ENCODE measurements at places on chromosomes 2 and 18.
A peak's percentile ranks its signal among the peaks of the same experiment; 100 is the strongest.

DNA sequence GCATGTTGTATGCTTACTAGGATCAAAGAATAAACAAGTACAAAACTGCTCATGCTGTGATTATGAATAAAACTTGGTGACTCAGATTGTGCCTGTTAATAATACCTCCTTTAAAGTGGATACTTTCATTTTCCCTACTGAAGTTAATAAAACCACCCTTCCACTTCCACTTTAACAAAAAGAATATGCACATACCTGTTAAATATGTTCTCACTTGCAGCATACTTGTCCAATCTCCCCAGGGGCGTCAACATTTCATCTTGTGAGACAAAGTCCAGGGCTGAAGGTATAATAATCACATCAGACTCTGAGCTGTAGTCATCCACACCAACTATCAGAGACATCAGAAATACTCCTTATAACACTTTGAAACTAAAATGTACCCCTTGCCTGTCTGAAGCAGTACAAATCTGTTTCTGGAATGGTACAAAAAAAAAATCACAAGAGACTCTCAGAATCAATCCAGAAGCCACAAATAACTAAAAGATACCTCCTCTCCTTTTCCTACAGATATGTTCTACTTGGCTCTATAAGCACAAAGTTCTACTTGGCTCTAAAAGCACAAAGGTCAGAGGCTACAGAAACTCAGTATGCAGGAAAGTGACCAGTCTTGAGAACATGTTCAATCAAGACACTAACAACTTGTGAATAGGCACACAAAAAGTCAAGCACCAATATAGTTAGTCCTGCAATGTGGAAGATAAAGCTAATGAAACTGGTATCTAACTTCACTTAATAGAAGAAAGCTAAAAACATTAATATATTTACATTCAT lies 19.3 kb downstream of the PPP4R1 start:
- no peak for DNase-seq

DNA sequence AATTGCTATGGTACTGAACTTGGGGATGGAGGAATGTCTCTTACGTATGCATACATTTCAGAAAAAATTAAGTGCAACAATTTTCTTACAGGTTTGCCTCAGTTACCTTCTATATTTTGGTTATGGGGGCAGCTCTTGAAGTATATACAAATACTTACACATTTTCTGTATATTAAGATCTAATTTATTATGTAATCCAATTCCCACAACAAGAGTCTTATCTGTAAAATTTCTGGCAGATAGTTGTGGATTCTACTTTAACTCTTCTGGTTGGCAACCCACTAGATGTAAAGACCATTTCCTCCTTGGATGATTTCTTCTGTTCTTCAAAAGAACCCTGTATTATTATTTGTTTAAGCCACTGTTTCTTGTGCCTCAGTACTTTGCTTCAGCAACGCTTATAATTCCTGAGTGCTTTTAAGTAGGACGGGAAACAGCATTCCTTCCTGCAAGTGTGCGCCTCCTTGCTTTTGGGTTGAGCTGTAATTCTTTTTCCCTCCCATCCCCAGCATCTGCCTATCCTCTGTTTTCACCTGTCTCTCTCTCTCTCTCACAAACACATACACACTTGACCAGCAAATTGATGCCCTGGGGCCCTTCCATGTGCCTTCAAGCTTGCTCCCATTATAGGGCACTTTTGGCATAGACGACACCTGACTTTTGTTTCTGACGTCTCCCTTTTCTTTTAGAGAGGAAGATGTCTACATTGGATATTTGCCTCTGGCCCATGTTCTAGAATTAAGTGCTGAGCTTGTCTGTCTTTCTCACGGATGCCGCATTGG lies 61.4 kb downstream of the ACSL3 start:
- DNase-seq, result no peak

GRCh38 chr2:105732955-105733607 lies 11.6 kb upstream of the NCK2 start:
- DNase-seq, result no peak

GRCh38 chr18:48098538-48098937 lies 168.1 kb upstream of the SMAD2 start:
- DNase-seq, result no peak

- DNase-seq, result peak; percentile 62
Measured at GRCh38 chr2:54720563-54720962, 2.9 kb upstream of the EML6 start.

GRCh38 chr18:24862201-24862816 lies 401.9 kb downstream of the HRH4 start:
- no peak for DNase-seq

DNA sequence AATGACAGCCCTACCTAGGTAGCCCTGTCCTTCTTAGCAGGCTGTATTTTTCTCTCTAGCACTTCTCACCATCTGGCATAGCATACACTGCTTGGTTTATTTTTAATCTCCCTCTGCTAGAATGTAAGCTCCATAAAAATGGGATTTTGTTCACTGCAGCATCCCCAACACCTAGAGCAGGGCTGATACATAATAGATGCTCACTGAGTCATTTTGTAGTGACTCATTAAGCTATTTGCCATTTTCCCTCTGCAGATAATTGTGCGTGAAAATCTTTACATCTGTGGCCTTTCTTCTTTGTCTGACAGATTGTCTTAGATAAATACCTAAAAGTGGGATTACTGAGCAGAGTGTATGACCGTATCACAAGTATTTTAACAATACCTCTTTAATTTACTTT lies 82.5 kb downstream of the CERS6 start:
- no peak for DNase-seq

DNA sequence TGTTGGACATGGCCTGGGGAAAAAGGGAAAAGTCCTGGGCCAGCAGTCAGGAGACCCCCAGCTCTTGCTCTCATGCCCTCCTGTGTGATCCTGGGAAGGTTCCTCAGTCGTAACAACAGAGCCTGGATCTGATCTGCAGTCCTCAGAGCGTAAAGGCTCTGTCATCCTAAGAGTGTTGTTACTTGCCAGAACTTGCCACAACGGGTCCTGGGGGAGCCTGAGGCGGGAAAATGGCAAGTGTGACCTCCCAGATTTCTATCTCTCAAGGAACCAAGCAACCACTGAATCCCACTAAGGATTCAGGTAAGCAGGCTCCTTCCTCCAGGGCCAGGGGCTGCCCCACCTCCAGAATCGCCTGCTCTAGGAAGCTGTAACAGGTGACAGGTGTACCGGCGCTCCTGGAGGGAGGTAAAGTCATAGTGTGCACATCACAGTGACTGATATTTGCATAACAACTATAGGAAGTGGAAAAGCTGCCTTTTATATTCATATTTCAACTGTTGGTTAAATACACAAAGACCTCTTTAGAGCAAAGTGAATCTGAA lies 18.4 kb downstream of the HS1BP3 start:
- no peak for DNase-seq

DNA sequence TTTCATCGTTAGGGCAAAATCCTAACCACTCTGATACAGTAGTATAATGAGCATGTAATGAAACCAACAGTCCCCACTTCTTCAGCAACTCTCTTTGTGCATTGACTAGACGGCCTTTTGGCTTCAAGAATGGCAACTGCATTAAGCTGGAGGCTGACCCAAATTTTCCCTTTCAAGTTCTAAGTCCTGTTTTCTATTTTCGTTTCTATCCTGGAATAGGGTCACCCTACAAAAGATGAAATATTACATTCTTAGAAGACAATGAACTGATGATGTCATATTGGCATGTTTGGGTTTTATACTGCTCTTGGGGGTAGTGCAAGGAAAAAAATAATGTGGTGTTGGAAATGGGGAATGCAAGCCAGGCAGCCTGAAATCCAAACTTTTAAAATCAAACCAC lies 254.4 kb downstream of the ETAA1 start:
- DNase-seq, result no peak

GRCh38 chr2:113138428-113139322 lies 11.3 kb downstream of the IL1RN start:
- DNase-seq, result peak; percentile 70

DNA sequence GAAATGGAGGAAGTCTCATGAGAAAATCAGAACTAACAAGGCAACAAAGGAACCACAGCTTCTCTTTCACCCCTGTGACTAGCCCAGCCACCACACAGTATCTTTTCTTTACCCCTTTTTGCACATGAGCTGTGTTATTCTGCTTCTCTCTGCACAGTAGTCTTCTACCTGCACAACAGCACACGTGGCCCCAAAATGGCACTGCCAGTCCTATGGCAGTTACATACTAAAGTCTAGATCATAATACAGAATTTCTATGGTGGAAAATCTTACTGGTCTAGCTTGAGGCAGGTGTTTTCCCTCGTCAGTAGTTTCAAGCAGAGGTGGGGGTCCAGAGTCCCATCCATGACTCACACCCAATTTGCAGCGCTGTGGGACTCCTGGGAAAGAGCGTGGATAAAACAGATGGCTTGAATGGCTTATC lies 177.7 kb downstream of the DIS3L2 start:
- no peak for DNase-seq

GRCh38 chr2:136135921-136136906 lies 18.3 kb upstream of the CXCR4 start:
- DNase-seq, result no peak

DNA sequence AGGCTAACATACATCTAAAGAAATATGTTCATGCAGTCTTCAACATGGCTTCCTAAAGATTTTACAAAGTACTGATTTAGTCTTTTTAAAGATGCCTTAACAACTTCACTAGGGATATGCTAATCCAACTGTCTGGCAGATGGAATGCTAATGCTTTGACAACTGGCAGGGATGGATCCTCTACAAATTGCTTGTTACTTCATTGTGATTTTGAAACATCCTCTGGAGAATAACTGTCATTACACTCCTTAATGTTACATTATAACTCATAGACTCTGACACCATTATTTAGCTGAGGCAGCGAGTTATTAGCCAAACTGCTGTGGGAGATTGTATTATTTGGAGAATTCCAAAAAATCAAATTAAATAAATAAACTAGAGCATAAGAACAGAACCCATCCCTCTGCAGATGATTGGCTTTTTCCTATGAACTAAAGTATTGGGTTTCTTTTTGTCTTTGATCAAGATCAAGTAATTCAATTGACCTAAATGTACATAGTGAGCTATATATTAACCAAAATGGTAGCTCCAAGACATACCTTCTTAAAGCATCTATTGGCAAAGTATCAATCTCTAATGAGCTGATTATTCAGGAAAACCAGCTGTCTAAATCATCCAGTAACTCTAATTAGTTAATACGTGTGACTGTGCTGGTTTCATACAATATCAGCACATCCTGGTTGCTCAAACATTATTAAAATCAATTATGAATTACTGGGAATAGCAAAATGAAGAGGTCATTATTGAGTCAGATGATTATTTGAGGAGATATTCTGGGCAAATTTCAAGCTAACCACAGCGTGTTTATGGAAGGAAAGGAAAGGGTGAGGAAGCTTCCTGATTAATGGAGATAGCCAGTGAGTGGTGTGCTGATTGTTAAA lies 321.3 kb upstream of the TFPI start:
- DNase-seq, result no peak

DNA sequence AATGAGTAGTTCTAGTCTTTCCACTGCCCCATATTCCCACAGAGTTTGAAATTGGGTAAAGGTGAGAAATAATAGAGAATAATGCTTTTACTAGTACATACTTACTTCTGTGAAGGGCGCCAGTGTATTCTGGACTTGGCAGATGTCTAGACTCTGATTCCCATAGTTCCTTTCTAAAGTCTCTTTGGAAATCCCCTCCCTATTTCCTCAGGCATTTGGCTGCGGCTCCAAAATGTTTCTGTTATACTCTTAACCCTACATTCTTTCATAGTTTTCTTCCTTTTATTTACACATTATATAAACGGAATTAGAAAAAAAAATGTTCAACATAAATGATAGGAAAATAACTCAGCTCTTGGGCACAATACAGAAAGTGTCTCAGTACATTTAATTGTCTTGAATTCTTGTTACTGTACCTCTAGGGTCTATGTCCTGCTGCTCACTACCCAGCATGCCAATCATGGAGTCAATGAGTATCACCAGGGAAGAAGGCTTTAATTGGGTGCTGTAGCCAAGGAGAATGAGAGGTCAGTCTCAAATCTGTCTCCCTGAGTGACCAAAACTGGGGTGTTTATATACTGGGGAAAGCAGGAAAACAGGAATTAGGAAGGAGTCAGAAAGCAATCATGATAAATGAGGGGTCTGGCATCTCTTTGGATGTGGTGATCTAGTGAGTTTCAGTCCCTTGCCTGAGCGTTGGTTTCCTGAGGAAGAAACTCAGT lies 147.8 kb upstream of the MMADHC start:
- DNase-seq, result no peak

GRCh38 chr2:240556553-240557100 lies 1.2 kb downstream of the ANKMY1 start:
- peak; percentile 43 for DNase-seq

DNA sequence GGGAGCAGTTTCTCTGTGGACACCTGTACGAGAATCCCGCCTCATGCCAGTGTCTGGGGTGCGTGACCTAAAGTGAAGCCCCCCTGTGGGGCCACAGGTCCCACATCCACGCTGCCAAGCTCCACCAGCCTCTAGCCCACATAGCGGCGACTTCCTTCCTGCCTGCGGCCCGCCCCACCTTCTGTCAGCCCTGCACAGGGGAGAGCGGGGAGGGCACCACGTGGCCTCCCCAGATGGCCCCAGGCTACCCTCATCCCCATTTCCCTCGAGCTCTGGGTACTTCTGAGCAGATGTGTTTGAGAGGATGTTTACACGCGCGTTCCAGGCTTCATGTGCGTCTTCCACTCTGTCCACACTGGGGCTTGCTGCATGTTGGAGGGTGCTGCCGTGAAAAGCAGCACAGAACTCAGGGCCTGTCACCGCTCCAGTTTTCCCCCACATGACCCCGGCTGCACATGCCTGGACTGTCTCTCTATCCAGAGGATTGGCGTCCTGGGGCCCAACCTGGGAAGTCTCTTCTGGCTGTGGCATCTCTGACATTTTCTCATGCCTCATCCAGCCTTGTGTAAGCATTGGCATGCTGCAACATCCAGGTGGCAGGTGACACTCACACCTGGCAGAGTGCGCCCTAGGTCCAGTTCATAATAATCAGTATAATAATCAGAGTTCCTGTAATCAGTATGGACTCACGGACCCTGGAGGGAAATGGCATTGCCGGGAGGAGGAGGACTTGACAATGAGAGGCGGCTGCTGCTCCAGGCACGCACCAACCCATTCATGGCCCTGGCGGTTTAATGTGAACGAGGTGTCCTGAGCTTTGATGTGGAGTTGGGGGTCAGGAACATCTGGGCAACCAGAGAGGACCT lies 146.3 kb upstream of the TWIST2 start:
- no peak for DNase-seq

GRCh38 chr2:62320657-62321357 lies 124.9 kb downstream of the B3GNT2 start:
- DNase-seq, result no peak

- DNase-seq, result no peak
Measured at GRCh38 chr2:132747046-132747445, 77.0 kb upstream of the LYPD1 start.

DNA sequence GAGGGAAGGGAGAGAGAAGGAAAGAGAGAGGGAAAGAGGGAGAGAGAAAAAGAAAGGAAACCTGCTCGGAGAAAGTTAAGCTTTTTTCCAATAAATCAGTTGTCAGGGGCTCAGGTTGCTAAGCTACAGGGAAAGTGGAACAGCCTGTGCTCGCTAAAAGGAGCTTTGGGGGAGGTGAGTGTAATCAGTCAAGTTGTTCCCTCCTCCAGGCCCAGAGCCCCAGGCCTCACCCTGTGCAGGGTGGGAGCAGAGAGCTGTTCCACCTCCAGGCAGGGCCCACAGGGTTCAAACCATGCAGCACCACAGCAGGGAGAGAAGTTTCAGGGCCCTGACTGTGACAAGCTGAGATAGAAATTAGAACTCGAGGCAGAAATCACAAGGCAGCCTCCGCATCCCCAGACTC lies 56.4 kb upstream of the PPP1CB start:
- DNase-seq, result no peak

Measured in thyroid gland (tissue), 4 donors.